Left ventricle myocardium inferior (tissue), 1 donor: ENCODE measurements at places on chromosomes 1 and 21. TPM values are rescaled to one million over a fixed set of nuclear protein-coding genes. Genes with fewer than 3 reads are reported as not detected.

The HAX1 gene
- total RNA-seq: 178 TPM

The PRKAA2 gene
- 112 TPM for total RNA-seq

The AMPD1 gene
- not detected for total RNA-seq

The NUP210L gene
- total RNA-seq: 0.30 TPM

The CFAP74 gene
- total RNA-seq: not detected

The NCAM2 gene
- 4.4 TPM for total RNA-seq

The DNAJC28 gene
- total RNA-seq: 6.5 TPM

The SLFNL1 gene
- 0.16 TPM for total RNA-seq

The MCOLN2 gene
- total RNA-seq: 0.19 TPM

The STUM gene
- 0.85 TPM for total RNA-seq

The SPRR2D gene
- not detected for total RNA-seq

The ZFYVE9 gene
- total RNA-seq: 17.9 TPM

The IL23R gene
- total RNA-seq: not detected

The SPRR2B gene
- not detected for total RNA-seq

The CD58 gene
- total RNA-seq: 32.2 TPM

The FAM151A gene
- total RNA-seq: 0.80 TPM

The ATXN7L2 gene
- total RNA-seq: 2.1 TPM

The SMYD2 gene
- 247 TPM for total RNA-seq

The BCL2L15 gene
- not detected for total RNA-seq

The ANKRD35 gene
- total RNA-seq: 0.77 TPM

The HHAT gene
- 2.1 TPM for total RNA-seq

The RHOU gene
- total RNA-seq: 5.1 TPM

The CFH gene
- 36.4 TPM for total RNA-seq

The ADGRL4 gene
- total RNA-seq: 19.3 TPM

The SPRR2E gene
- not detected for total RNA-seq

The KRTAP7-1 gene
- total RNA-seq: not detected

The TNFRSF18 gene
- not detected for total RNA-seq

The GPR37L1 gene
- total RNA-seq: 0.05 TPM

The AIM2 gene
- total RNA-seq: 0.41 TPM

The CHIA gene
- not detected for total RNA-seq

The TNFSF4 gene
- total RNA-seq: 0.44 TPM

The AQP10 gene
- 0.16 TPM for total RNA-seq

The C1orf185 gene
- total RNA-seq: not detected

The TRIM17 gene
- 0.36 TPM for total RNA-seq

The RGS13 gene
- total RNA-seq: 0.22 TPM
